Astrocyte (in vitro differentiated cells and primary cell): ENCODE measurements at places on chromosomes 6 and 20. TPM values are rescaled to one million over a fixed set of nuclear protein-coding genes. Genes with fewer than 3 reads are reported as not detected.

GRCh38 chr6:149901444-149902140 lies 3.7 kb upstream of the RAET1E start:
- peaks cover 10% of the 10 kb centered on the region for H3K4me1 ChIP-seq
- DNase-seq = no peak
- no peaks in the 10 kb centered on the region for H3K27me3 ChIP-seq
- H3K4me3 ChIP-seq = no peak overlapping the region
- no peaks in the 10 kb centered on the region for H3K36me3 ChIP-seq

DNA sequence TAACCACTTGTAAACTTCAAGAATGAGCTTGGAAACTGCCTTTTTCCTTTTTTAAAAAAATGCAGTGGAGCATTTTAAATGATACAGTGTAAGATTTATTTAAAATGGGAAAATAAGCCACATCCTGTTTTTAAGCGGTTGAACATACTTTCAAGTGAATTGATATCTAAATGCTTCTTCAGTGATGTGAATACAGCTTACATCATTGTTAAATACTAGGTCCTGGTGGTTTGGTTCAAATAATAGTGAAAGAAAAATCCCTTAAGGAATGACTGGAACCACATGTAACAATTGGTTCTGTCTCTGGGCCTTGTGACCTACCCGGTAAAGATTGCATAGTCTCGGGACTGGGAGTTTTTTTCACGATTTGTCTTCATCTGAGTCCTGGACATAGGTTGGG lies 44.2 kb downstream of the BMP6 start:
- H3K27ac ChIP-seq = peak overlapping the region; percentile 9
- DNase-seq = peak; percentile 85
- no peak overlapping the region for H3K4me3 ChIP-seq
- no peaks in the 10 kb centered on the region for H3K36me3 ChIP-seq

DNA sequence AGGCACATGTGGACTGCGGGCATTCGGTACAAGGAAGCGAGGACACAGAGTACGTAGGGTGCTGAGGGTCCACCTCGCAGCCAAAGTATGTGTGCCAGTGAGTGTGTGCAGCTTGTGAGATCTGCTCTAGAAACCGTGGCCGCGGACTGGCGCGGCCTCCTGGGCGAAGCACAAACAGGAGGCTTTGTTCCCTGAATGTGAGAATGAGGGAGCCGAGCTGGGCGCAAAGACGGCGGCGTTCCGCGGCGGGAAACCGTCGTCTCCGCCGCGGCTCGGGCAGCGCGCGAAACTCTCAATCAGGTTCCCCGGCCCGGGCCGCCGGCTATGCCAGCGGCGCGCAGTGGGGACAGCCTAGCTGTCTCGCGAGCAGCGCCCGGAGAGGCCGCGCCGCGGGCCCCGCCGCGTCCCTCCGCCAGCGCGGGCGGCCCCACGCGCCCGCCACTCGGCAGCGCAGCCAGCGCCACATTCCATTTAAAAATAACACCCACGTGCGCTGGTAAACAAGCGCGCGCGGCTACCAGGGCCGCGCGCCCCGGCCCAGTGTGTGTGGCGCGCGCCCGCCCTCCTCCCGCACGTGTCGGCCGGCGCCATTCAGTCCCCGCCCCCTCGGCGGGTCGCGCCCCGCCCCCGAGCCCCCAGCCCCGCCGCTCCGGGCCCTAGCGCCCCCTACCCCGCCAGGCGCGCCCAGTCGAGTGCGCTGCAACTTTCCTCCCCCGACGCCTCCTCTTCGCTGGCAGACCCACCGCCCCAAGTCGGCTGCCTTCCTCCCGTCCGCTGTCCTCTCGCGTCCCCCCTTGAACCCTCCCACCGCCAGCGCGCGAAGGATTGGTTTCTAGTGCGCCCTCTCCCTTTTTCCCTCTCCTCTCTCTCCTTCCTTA lies 3.0 kb upstream of the FOXO3 start:
- peaks cover 14% of the 10 kb centered on the region for H3K27me3 ChIP-seq
- H3K36me3 ChIP-seq = no peaks in the 10 kb centered on the region
- H3K27ac ChIP-seq = peak overlapping the region; percentile 95
- peaks cover 12% of the 10 kb centered on the region for H3K4me1 ChIP-seq

GRCh38 chr20:14953736-14954135 lies 616.3 kb upstream of the FLRT3 start:
- no peaks in the 10 kb centered on the region for H3K36me3 ChIP-seq
- peaks cover 3% of the 10 kb centered on the region for H3K4me1 ChIP-seq
- no peak for DNase-seq
- no peak overlapping the region for H3K27ac ChIP-seq

- H3K36me3 ChIP-seq = peaks cover 11% of the 10 kb centered on the region
- H3K4me1 ChIP-seq = no peaks in the 10 kb centered on the region
- no peak overlapping the region for H3K4me3 ChIP-seq
- no peaks in the 10 kb centered on the region for H3K27me3 ChIP-seq
- H3K27ac ChIP-seq = no peak overlapping the region
Observed at GRCh38 chr6:484086-484745, 92.7 kb downstream of the IRF4 start.

DNA sequence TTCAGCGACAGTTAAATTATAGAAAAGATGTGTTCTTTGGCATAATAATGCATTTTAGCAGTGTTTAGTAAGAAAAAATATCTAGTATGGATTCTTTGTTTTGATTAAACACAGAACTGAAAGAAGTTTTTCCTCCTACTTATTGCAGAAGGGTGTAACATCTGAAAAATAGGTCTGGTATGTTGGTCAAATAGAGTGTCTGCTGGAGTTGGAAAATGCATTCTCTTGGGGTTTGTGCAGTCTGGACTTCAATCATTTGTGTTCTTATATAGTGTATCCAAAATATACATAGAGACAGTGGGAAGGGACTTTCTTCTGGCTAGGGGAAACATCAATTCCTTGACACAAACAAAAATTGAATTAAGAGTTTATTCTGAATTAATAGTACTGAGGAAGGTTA lies 132.4 kb upstream of the MAN1A1 start:
- no peaks in the 10 kb centered on the region for H3K4me1 ChIP-seq
- H3K4me3 ChIP-seq = no peak overlapping the region
- H3K27me3 ChIP-seq = no peaks in the 10 kb centered on the region
- no peaks in the 10 kb centered on the region for H3K36me3 ChIP-seq
- DNase-seq = no peak

DNA sequence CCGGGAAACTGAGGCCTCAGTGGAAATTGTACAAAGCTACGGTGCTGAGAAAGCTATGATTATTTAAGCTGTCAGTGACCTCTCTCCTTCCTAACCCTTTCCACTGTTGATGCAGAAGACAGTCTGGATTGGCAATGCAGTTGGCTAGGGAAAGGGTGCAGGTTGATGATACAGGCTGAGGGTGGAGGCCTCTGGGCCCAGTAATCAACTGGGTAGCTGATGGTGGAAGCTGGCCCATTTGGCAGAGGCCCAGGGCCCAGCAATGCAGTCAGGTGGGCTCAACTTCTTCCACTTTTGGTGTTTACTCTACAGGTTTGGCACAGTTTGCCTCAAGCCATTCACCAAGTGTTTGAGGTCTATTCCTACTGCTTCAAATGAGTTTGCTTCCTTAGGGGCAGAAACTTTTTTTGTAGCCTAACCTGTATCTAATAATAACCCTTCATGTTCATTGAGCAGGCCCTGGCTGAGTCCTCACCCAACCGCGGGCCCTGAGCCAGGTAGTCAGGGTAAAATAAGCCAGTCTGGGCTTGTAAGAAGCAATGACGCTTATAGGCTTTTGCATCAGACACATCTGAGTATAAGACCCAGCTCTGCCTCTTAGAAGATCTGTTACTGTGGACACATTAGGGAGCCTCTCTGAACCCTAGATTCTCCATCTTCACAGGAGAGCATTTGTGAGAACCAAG lies 12.1 kb downstream of the BCL2L1 start:
- peaks cover 47% of the 10 kb centered on the region for H3K36me3 ChIP-seq
- H3K4me3 ChIP-seq = no peak overlapping the region
- H3K27me3 ChIP-seq = no peaks in the 10 kb centered on the region

DNA sequence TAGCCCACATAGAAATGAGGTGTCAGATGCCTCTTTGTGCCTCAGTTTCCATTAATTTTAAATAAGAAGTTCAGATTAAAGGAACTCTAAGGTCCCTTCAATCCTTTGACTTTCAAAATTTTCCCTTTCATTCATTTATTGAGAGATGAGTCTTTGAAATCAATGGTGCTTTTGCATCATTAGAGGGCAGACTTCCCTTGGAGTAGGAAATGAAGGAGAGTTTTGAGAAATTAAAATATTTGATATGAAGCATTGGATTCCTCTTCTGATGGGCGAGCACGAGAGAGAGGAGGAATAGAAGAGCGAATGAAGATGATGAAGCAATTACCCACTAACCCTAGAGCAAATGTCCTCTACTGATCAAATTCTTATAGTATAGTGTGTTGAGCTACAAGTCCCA lies 105.7 kb downstream of the EDN1 start:
- DNase-seq = no peak
- H3K4me1 ChIP-seq = no peaks in the 10 kb centered on the region
- no peak overlapping the region for H3K4me3 ChIP-seq
- no peak overlapping the region for H3K27ac ChIP-seq
- no peaks in the 10 kb centered on the region for H3K36me3 ChIP-seq
- no peaks in the 10 kb centered on the region for H3K27me3 ChIP-seq

DNA sequence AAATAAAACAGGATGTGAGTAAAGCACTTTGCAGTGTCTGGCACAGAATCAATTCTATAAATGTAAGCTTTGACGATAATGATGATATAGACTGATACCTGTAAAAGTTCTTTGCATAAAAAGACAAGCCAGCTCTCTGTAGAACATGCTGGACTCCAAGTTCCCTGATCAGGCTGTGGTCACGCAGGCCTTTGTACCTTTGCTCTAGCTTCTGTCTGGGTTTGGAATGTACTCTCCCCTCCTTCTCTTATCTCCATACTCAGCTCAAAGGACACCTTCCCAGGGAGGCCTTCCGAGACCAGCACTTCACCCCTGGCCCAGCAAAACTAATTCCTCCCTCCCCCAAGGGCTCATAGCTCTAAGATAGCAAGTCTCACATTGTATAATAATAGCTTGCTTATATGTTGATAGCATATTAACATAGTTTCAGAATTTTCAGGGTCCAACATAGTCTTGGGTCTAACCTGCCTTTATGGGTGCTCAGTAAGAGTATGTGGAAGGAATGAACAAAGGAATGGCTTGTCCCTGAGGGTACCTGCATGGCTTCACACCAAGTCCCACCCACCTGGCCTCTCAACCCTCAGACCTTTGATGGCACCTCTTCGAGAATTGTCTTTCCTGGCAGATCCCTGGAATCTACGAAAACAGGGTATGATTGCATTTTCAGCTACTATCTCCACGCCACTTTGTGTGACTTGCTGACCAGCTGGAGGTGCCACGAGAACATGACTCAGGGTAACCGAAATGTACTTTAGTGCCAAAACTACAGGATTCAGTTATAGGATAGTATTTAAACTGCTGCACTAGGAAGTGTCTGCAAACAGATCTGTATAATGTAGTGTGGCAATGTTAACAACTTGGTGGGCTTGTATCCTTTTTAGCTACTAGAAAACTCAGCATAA lies 41.7 kb upstream of the PIM1 start:
- peaks cover 39% of the 10 kb centered on the region for H3K4me1 ChIP-seq
- peak overlapping the region; percentile 28 for H3K27ac ChIP-seq
- no peaks in the 10 kb centered on the region for H3K36me3 ChIP-seq
- no peaks in the 10 kb centered on the region for H3K27me3 ChIP-seq
- peak; percentile 73 for DNase-seq

- H3K27me3 ChIP-seq = no peaks in the 10 kb centered on the region
- H3K4me3 ChIP-seq = no peak overlapping the region
- H3K27ac ChIP-seq = no peak overlapping the region
- no peak for DNase-seq
- no peaks in the 10 kb centered on the region for H3K36me3 ChIP-seq
Observed at GRCh38 chr6:170085475-170086401, 205.1 kb downstream of the DLL1 start.

GRCh38 chr6:36110050-36110449 lies 20.3 kb upstream of the MAPK13 start:
- peaks cover 26% of the 10 kb centered on the region for H3K36me3 ChIP-seq
- no peak overlapping the region for H3K4me3 ChIP-seq
- no peak overlapping the region for H3K27ac ChIP-seq
- DNase-seq = no peak
- no peaks in the 10 kb centered on the region for H3K4me1 ChIP-seq

- peaks cover 21% of the 10 kb centered on the region for H3K4me1 ChIP-seq
- H3K27me3 ChIP-seq = no peaks in the 10 kb centered on the region
- peak overlapping the region; percentile 11 for H3K4me3 ChIP-seq
- H3K36me3 ChIP-seq = no peaks in the 10 kb centered on the region
- peak overlapping the region; percentile 82 for H3K27ac ChIP-seq
- DNase-seq = peak; percentile 95
Observed at GRCh38 chr20:7841971-7842310, 98.3 kb downstream of the HAO1 start.

DNA sequence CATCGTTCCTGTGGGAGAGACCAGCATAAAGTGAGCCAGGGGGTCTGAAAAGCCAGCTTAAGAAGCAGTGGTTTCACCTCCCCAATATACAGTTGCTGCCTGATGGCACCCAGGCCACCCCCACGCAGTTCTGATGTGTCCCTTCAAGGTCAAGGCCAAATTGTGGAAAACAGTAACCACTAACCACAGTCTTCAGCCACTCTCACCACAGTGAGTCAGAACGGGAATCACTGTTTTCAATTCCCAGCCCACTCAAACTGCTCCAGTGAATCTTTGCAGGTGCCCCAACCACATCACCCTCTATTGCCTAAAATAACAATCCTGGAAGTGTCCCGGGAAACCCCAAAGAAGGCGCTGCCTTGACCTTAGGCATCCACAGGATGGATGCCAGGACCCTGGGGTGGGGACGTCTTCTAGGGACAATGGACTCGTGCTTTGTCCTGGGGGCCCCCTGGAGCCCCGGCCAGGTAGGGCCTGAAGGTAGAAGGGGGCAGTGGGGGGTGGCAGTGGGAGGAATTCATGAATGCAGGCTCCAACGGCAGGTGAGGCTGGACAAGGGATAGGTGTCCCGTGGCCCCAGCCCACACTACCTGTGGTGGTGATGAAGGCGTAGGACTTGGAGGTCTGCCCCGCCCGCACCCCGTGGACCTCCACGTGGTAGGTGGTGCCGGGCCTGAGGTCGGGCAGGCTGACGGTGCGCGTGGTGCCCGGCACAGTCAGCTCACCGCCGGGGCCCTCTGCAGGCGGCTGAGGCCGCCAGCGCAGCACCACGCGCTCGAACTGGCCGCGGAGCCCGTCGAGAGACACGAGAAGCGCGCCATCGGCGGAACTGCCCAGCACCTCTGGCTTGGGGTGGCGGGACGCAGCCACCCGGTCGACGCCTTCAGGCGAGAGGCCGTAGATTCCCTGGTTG lies 22.2 kb downstream of the TNXB start:
- H3K36me3 ChIP-seq = no peaks in the 10 kb centered on the region
- peaks cover 72% of the 10 kb centered on the region for H3K27me3 ChIP-seq
- H3K27ac ChIP-seq = no peak overlapping the region
- peaks cover 28% of the 10 kb centered on the region for H3K4me1 ChIP-seq
- H3K4me3 ChIP-seq = no peak overlapping the region

GRCh38 chr6:98547634-98548033 lies 286.7 kb upstream of the POU3F2 start:
- H3K4me1 ChIP-seq = no peaks in the 10 kb centered on the region
- peak; percentile 37 for DNase-seq
- H3K36me3 ChIP-seq = no peaks in the 10 kb centered on the region
- no peak overlapping the region for H3K27ac ChIP-seq

Gene CYP21A2
- total RNA-seq = 0.11 and 0.46 TPM in 2 replicates

Gene TCP11
- total RNA-seq = not detected in 2 replicates

Gene SLCO4A1
- total RNA-seq = 0.43 TPM in 1 of 2 replicates, not detected in the other

Gene SLC22A7
- total RNA-seq = not detected in 2 replicates

Gene OR12D3
- total RNA-seq = not detected in 2 replicates

Gene ESR1
- 0.05 TPM in 2 replicates for total RNA-seq

Gene OVOL2
- 0.57 TPM in 1 of 2 replicates, not detected in the other for total RNA-seq

Gene REV3L
- 18.2 and 23.0 TPM in 2 replicates for total RNA-seq
